ENCODE measurements at places on chromosomes 5 and 9. TPM values are rescaled to one million over a fixed set of nuclear protein-coding genes. Genes with fewer than 3 reads are reported as not detected.

Gene CDC25C
- 0.83 TPM for total RNA-seq

Gene SURF1
- total RNA-seq = 38.0 TPM

Gene LCN12
- total RNA-seq = not detected

Gene SGCD
- total RNA-seq = 3.5 TPM

Gene PCDHB8
- 1.1 TPM for total RNA-seq

Gene SYK
- not detected for total RNA-seq

Gene MAP1B
- 57.2 TPM for total RNA-seq

Gene RLN2
- total RNA-seq = not detected

Gene RHOBTB3
- 102 TPM for total RNA-seq

Gene EHMT1
- total RNA-seq = 29.5 TPM

Gene NREP
- total RNA-seq = 15.5 TPM

Gene ASPN
- 11.6 TPM for total RNA-seq

Gene TLX3
- total RNA-seq = not detected

Gene SPRY4
- total RNA-seq = 19.6 TPM
